CD4-positive, alpha-beta T cell treated with Interleukin-17A for 4 hours (primary cell): ENCODE measurements at places on chromosomes 12 and 14.

DNA sequence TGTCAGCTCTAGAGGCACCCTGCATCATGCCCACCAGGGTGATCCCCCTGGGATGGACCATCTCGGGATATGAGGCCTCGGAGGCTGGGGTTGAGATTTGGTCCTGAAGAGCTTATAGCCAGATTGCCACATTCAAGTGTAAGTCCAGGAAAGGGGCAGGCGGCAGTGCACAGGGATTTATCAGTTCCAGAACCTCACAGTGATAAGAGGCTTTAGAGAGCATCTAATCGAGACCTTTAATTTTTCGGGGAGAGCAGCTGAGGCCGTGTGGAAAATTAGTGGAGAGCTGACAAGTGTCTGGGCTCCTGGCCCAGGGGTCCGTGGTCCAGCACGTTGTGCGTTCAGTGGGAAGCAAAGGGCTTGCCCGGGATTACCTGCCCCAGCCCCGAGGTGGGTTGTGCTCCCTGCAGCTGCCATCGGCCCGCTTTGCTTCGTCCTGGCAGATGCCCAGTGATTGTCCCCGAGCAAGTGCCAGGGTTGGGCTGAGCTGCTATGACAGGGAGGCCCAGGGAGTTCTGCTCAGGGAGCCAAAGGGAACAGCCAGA is 52.1 kb downstream of the C14orf132 start:
- DNase-seq, result no peak

DNA sequence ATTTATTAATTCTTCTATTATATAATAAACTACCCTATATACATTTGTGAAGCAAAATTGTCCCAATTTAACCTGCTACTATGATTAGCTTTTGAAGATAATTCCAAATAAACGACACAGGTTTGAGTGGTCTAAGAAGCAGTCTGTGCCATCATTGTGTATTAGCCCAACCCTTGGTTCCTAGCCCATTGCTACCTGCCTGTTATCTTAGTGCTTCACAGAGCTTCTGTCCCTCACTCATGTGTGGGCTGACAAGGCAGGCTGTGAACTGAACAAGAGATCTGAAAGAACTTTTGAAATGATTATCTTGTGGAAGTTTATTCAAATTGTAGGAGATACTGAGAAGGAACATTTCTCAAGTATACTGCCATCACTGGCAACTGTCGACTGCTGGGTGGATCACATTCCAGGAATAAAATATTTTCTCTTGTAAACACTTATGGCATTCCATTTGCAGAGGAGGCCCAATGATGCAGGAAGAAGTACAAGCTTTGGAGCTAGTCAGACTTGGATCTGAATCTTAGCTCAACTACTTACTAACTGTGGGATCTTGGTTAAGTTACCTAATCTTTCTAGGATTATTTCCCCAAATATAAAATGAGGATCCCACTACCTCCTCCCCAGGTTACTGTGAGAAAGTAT is 7.8 kb upstream of the MTERF2 start:
- no peak for DNase-seq

DNA sequence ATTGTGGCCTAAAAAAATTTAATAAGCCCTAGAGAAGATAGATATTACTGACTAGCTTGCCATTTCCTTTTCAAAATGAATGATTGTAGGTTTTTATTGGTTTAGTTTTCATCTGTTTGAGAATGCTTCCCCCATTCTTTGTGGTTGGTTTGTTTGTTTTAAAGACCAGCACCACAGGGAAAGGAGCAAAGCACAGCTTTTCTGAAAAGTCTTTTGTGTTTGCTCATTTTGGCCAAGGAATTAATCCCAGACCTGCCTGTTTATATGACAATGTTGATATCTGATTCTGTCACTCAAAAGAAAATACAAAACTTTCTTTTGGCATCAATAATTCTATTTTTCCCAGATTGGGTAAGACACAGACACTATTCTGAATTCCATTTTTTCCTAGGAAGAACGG is 312.5 kb upstream of the FLRT2 start:
- no peak for DNase-seq

GRCh38 chr12:3091382-3092241 is 14.4 kb downstream of the TSPAN9 start:
- DNase-seq, result no peak

DNA sequence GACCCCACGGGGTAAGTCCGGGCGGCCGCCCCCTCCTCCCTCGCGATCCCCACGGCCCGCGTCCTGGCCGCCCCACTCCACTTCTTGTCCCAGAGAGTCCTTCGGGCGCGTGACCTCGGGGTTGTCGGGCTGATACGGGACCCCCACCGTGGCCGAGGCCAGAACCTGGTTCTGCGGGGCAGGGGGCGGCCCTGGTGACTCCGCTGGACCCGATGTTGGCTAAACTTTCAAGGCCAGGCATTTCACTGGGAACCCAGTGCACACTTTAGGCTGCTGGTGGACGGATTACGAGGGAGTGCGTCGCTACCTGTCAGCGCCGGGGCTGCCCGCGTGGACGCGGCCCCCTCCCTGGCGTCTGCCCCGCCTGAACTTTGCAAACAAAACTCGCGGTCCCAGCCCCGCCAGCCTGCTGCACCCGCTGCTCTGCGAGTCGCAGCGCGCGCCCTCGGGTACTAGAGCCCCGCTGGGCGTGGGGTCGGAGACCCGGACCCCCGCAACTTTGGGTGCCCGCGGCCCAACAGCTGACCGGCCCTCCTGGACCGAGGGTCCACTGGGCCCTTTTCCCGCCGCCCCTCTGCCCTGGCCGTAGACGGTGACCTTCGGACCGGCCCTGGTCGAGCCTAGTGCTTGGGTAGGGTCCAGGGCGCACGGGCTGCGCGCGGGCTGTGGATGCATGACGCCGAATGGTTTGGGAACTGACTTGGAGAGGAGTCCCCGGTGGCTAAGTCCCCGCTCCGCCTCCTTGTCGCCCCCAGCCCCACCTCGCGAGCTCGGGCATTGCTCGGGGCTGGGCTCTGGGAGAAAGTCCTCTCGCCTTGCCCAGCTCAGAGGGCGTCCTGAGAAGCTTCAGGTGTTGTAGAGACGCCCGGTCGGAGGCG is 624 bp downstream of the RIN3 start:
- peak; percentile 63 for DNase-seq

DNA sequence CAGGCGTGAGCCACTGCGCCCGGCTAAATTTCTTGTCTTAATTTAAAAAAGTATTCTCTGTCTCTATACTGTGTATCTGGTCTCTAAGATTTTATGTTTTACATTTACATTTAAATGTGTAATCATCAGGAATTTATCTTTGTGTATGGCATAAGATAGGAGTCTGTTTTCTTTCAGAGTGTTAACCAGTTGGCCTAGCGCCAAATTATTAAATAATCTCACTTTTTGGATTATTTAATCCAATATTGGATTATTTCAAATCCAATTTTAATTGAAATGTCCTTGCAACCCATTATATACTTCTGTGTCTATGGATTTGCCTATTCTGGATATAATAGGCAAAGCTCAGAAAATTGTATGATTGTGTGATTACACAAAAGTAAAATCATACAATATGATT is 45.0 kb downstream of the BAZ2A start:
- no peak for DNase-seq

DNA sequence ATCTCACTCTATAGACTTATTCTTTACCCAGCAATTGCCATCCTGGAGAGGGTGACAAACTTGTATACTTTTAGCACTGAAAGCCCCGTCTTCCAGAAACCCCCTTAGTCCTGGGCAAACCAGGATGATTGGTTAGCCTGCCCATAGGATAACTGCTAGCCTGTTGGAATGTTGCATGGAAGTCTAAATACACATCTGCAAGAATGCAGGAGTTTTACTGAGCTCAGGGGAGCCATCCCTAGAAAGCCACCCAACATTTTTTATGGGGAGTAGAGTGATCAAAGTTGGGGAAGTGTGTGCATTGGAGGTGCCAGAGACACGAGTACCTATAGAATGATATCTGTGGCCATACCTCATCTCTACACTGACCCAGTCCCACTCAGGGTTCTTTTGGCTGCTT is 155.7 kb downstream of the NRXN3 start:
- no peak for DNase-seq

DNA sequence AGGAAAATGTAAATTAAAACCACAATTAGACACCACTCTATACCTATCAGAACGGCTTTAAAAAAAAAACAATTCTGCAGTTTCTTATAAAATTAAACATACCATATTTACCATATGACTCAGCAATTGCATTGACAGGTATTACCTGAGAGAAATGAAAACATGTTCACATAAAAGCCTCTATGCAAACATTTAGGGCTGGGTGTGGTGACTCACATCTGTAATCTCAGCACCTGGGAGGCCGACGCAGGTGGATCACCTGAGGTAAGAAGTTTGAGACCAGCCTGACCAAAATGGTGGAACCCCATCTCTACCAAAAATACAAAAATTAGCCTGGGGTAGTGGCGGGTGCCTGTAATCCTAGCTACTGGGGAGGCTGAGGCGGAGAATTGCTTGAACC is 41.1 kb downstream of the SPTB start:
- no peak for DNase-seq

GRCh38 chr14:102588821-102589220 is 3.6 kb upstream of the RCOR1 start:
- DNase-seq, result no peak

DNA sequence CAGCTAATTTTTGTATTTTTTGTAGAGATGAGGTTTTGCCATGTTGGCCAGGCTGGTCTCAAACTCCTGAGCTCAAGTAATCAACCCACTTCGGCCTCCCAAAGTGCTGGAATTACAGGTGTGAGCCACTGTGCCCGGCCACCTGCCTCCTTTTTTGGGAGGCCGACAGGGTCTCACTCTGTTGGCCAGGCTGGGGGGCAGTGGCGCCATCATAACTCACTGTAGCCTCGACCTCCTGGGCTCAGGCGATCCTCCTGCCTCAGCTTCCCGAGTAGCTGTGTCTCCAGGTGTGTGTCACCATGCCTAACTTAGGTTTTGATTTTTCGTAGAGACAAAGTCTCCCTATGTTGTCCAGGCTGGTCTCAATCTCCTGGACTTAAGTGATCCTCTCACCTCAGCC is 70.7 kb downstream of the AACS start:
- no peak for DNase-seq
